IPS DF 6.9 (cell line): ENCODE measurements at places on chromosomes 4 and X.

GRCh38 chr4:184313702-184314659 lies 96.3 kb upstream of the ENPP6 start:
- DNase-seq: no peak

DNA sequence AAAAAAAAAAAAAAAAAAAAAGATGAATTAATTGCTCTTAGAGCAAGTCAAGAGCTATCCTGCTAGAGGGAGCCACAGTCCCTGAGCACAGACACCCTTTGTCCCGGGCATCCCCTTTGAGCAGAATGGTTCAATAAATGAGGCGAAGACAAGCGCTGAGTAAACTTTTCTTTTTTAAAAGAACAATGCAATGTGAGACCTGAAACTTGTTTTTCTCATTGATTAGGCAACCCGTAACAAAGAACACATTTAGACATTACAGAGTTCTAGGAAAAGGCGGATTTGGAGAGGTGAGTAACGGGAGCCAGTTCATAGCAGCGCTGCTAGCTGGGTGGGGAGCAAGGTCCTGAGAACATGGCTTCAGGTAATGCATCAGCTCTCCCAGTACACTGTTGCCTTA lies 46.1 kb downstream of the GRK4 start:
- peak; percentile 9 for DNase-seq

DNA sequence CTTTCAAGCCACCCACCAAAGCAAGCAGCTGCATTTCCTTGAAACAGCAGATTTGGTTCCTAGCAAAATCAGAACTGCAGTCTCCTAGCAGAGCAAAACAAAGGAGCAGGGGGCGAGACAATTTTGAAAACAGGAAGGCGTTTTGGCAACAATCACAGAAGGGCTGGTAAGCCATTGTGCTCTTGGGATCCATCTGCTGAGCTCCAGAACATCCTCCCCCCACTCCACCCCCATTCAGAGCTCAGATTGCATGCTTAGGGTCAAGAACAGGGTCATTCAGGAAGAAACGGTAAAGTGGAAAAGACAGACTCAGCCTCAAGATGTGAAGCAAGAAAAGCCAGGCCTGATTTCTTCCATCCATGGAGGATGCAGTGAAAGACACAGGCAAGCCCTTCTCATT lies 7.6 kb upstream of the PCDH19 start:
- DNase-seq: no peak

DNA sequence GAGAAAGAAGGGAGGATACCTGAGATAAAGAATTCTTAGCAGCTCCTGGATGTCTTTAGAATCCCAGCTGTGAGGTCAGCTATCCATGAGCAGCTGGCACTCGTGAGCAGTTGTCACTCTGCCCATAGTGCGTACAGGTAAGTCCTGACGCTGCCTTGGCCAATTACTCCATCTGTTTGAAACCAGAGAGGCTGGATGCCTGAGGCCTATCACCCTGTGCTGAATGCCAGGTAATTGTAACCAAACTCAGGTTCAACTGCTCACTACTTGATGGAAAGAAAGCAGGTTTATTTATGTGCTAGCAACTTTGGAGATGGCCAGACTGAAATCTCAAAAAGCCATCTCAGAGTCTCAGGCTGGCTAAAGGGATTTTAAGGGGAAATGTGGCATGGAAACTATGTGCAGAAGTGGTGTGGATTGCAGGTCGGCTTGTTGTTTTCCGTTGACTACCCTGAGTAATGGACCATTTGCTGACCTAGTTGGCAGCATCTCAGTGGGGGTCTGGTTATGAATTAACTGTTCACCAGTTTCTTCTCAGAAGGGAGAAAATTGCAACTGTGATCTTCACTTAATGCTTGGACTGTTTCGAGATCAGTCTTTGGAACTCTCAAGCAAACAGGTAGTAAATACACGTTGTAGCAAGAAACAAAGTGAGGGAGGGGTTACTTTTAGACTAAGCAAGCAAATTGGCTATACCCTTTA lies 1614.0 kb upstream of the PCDH10 start:
- no peak for DNase-seq

DNA sequence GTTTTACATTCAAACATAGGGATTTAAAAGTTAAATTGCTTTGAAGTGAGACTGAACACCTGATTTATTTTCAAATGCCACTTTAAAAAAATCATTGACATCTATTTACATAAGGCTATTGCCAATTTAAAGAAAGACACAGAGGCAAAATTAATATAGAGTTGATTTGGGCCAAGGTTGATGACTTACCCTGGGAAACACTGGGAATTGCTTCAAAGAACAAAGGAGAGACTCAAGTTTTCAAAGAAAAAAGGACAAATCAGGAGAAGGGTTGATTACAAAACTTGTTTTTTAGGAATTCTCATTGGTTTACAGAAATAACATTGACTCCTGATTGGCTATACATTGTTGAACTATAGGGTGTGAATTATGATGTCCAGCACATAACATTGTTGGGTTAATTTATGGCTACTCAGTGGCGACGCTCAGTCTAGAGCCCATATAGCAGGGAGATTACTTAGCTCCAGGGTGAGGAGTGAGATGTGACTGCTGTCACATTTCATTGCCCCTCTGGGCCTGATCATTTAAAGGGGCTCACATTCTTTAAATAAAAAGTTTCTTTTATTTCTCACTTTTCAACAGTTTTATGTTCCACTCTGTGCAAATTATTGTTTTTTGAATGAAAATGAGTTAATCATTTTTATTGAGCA lies 184.6 kb downstream of the SPATA18 start:
- DNase-seq: no peak

- no peak for DNase-seq
Measured at GRCh38 chr4:85457752-85458467, 17.0 kb upstream of the ARHGAP24 start.

DNA sequence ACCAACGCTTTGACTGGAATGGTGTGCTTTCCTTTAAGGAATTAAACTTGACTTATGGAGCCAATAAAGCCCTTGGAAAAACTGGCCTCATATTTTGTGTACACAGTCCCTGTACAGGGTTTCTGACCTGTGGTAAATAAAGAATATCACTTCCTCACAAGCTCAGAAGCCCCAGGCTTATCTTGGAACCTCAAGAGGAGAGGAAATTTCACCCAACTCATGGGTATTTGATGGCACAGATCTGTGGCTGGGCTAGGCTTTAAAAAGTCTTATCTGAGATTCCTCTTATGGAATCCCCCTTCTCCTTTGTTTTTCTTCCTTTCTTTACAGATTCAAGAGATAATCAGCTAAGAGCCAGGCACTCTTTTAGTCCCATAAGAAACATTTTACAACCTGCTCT lies 89.3 kb upstream of the USP38 start:
- no peak for DNase-seq

- DNase-seq: no peak
Measured at GRCh38 chrX:134948333-134949241, 42.2 kb upstream of the SMIM10 start.

DNA sequence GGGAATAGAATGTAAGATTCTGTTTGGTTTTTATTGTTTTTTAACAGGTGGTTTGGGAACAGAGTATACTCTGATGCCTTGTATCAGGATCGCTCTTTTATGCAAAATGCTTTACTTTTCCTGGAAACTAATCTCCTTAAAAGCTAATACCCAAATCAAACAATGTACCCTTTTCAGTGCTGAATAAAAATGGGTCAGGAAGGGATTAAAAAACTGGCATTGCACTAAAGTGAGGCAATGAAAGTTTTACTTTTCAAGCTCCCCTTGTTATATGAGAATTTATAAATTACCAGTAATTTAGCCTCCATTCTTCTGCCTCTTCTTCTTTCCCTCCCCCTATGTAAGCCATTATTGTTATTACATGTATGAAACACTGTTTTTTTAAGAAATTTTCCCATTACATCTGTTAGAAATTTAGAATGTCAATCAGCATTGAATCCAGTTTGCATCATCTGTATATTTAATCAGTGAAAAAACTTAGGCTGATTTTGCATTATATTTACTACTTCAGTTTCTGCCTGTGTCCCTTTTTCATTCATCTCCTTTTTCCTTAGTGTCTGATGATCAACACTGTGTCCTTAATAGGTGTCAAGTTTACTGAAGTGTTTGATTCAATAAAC lies 89.7 kb upstream of the NPNT start:
- DNase-seq: no peak

- no peak for DNase-seq
Measured at GRCh38 chr4:182141061-182141460, 102.1 kb upstream of the TENM3 start.

DNA sequence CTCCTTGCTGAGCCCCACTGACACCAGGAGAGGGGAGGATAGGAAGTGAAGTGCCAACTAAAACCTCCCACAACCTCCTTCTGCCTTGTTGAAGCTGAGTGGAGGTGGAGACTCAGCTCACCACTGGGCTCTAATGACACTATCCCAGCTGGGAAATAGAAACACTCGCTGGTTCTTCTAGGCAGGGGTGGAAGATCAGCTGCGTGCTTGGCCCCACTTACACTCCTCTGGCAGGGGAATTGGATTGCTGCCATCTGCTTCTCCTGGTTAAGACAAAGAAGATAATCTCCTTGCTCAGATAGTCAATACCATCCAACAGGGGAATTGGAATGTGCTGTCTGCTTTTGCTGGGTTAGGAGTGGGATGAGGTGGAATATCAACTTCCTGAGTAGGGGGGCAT lies 392.5 kb downstream of the ZNF674 start:
- no peak for DNase-seq

DNA sequence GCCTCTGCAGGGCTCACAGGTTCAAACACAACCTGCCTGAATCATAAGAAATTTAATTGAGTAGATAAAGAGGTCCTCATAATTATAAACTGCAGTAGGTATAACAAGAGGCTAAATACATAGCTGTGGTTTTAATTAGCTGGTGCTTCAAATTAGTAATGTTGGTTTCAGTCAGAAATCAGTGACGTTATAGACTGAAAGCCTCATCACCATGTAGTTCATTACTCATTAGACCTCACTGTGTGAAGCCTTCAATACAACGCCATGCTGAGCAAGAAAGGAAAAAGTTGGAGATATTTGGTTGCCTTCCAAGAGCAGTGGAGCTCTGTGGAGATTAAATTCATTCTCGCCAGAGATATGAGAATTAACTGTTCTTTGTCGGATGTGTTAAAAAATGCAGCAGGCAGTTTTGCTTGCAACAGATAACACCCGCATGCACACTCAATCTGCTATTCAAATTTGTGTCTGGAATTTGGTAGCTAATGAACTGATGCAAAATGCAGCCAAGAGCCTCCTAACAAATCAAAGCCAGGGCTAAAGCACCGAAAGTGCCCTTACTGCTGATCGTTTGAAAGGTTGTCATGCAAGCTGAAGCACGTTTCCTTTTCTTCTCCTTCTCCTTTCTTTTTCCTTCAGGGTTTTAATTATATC lies 148.9 kb downstream of the AFF2 start:
- no peak for DNase-seq

GRCh38 chr4:121551271-121551670 lies 145.5 kb downstream of the ANXA5 start:
- no peak for DNase-seq

DNA sequence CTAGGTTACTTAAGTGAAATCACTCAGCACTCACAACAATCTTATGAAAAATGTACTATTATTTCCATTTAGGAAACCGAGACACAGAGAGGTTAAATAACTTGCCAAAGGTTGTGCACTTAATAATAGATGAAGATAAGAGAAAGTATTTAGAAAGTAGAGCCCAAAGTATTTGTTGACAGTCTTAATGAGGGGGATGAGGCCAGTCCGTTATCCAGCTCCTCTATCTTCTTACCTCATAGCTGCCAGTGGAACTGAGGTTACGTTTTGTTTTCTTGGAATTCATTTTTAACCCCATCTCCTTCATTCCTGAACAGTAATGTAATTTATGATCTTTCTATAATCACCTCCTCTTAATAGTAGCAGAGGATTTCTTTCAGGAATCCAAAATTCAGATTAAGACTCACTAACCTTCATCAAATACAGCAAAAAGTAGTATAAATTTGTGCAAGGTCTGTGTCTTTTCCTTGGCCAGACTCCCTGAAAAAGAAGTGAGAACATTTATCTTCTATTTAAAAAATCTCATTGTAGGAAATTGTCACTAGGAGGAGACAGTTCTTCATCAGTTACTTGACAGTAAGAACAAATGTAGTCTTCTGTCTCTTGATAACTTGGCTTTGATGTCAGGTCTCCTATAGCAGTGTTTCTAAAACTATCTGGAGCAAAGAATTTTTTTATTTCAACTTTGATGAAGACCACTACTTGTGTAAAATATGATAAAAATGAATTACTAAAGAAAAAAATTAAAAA lies 35.5 kb downstream of the F8 start:
- DNase-seq: no peak

DNA sequence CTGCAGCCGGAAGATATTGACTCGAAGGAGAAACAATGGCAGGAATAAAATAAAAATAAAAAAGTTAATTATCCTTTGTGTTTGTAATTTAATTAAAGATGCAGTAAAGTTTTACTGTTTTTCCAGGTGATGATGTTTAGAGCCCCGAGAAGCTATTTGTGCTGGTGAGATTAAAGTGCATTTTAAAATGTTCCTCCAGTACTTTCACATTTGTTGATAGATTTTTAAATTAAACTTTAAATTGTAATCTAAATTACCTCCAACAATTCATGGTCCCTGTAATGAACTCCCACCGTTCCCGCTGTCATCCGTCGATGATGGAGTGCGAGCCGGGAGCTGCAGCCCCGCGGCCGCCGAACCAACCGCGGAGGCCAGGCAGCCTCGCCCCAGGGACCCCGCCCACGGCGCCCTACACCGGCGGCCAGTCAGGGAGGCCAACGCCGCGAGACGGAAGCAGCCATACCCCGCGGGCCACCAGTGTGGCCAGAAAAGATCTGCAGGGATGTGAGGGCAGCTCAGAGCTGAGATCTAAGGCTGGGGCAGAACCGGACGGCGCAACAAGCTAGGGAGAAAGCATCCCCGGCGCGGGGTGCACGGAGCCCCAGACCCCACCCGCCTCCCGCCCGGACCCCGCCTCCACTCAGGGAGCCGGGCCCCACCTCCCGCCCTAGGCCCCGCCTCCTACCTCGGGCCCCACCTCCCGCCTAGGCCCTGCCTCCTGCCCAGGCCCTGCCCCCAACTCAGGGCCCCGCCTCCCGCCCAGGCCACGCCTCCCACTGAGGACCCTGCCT lies 104.0 kb downstream of the FAM53A start:
- no peak for DNase-seq

GRCh38 chrX:134431894-134432293 lies 28.1 kb upstream of the HPRT1 start:
- no peak for DNase-seq

- DNase-seq: no peak
Measured at GRCh38 chr4:101019941-101020401, 327.4 kb downstream of the PPP3CA start.

- no peak for DNase-seq
Measured at GRCh38 chr4:182828360-182829025, 88.7 kb downstream of the DCTD start.

DNA sequence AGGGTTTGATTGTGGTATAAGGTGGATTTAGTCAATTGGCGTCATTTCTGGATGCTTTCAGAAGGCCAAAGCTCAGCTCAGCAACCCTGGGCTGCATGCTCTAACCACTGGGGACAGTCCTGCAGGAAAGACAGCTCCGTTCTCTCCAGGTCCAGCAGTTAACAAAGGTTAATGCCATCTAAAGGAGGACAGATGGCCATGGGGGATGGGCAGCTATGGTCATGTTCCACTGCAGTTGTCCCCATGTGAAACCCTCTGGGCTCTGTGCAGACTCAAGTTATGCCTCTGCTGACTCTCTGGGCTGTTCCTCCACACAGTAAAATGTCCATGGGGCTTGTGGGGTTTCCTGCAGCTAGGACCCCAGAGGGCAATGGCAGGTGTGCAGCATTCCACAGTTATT lies 562.1 kb upstream of the ADGRL3 start:
- no peak for DNase-seq

GRCh38 chr4:47122592-47123291 lies 91.4 kb downstream of the GABRB1 start:
- DNase-seq: peak; percentile 43
